Ascending aorta (tissue), 2 donors: ENCODE measurements at places on chromosomes 2 and 18.
A peak's percentile ranks its signal among the peaks of the same experiment; 100 is the strongest.

- no peak for DNase-seq
Observed at GRCh38 chr2:39550701-39551285, 113.7 kb upstream of the MAP4K3 start.

DNA sequence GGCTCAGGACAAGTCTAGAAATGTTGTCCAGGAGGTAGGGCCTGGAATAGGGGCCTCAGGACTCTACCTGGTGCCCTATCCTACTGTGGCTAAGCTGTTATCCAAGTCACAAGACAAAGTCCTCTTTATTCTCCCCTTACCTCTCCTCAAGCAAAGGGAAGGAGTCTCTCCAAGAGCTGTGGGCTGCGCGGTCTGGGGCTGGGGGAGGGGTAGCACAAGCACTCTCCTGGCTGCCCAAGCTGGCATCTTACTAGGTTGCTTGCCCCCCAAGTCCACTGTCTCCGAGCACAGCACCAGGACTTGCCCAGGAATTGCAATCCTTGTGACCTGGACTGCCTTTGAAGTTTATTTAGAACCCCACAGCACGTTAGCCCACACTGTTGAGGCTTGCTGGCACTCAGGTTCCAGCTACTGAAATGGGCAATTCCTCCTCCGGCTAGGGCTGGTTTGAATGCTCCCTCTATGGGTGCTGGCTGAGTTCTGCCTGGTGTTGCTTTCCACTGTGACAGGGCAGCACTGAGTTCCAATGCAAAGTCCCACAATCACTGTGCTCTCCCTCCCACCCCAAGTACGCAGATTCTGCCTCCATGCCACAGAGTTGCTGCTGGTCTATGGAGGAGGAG, 18.5 kb downstream of the DHRS9 start:
- DNase-seq, result no peak

DNA sequence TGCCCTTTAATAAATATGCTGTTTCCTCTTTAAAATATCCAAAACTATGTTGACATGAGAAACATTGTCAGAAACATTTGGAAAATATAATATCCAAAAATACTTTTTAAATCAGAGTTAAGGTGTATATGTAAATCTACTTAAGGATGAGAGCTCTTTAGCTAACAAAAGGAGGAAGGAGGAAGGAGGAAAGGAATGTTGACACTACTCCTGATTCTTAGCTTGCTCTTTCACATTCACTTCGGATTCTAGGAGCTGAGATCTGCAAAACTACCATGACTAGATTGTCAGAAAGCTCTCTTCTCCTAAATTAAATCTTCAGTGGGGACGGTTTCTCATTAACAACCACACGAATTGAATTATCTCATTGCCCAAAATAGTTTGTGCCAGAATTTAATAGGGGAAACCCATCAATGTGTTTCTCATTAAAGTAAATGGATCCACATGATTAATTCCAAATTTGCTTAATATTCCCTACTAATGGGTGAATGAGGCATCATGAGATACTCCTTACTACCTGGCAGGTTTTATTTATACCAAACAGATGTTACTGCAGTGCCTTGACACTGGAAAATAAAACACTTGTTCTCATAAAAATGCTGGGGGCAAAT, 509.1 kb downstream of the MBD2 start:
- DNase-seq, result no peak

DNA sequence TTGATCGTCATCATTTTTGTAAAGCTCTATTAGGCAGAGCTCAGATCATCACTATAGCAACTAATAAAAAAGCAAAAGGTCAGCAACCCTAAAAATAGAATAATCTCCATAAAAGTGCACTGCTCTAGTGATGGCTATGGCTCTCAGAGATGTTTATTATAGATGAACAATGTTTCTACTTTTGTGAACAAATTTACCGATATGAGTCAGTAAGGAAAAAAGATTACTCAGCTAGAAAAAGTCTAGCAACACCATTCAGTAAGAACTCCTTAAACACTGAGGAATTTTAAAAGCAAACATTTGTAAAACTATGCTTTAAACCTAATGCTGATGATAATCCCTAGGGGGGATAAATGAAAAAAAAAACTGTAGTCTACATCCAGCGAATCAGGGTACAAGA, 69.6 kb downstream of the ACVR1C start:
- no peak for DNase-seq

GRCh38 chr2:224777559-224777930, 61.4 kb upstream of the CCDC195 start:
- DNase-seq, result no peak

DNA sequence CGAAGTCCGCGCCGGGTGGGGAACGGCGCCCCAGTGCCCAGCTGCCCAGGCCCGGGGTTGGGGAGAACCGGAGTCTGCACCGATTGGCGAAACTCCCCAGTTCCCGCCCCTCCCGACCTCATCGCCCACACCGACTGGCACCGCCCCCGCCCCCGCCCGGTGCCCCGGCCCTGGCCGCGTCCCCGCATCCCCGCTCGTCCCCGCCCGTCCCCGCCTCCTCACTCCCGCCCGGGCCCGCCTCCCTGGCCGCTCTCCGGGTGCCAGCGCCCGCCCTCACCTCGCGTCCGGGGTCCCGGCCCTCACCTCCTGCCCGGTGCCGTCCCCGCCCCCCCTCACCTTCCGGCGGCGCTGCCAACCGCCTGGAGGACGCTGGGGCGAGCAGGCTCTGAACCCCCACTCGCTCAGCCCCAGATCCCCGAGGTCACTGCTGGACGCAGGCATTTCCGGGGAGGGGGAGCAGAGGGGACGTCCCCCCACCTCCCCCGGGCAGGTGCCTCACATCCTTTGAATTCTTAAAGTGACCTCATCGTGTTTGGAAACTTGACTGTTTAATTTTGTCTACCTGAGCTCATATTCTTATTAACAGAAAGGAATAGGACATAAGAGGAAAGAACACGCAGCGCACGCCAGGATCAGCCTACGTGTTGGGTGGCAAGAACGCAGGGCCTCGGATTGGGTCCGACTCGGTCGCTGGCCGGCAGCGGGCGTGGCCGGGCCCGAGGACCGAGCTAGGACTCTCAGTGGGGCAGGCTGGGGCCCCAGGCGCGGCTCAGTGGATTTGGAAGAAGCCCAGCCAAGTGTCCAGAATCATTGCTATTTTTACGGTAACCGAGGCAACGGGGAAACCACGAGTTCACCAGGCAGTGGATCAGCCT, at the start of gene FAM110C:
Gene FAM110C, minus strand, starts transcription at position 35 of the 875 bp plus-strand sequence. CDS start 120 bp downstream, outside the sequence.
- peak; percentile 23 for DNase-seq

DNA sequence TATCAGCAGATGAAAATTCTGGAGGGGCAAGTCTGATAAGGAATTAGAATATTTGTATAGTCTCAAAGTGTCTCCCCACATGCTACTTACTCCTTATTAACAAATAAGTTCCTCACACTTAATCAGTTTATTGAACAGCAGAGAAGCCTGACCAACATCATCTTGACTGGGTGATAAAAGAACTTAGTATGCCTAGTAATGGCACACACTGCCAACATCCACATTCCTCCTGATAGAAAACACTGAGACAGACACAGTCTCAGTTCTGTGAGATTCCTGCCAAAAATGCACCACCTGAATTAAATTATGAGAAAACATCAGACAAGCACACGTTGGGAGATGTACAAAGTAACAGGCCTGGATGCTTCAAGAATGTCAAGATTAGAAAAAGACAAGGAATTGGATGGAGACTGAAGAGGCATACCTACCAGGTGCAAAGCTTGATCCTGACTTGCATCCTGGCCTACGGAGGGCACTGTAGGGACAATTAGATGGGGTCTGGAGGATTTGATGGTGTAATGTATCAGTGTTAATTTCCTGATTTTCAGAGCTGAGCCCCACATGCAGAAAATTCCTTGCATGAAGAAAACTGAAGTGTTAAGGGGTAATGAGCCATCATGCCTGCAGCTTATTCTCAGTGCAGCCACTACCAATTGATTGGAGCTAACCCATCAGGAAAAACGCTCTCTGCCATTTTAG, 200.4 kb upstream of the SH3BP4 start:
- no peak for DNase-seq

DNA sequence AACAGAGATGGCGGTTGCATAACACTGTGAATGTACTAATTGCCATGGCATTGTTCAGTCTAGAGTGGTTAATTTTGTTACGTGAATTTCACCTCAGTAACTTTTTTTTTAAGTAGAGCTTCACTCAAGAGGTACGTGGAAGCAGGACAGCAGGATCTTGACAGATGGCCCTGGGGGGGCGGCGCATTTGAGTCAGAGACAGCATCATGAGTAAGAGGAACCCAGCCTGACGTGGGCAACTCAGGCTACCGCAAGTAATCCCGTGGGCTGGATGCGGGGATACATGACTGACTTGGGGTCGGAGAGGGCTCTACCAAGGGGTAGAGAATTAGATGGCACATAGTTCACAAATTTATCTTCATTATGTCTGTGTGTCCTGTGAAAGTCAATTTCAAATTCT, 38.1 kb upstream of the DAPL1 start:
- no peak for DNase-seq

- DNase-seq, result no peak
Observed at GRCh38 chr18:58527952-58528287, 101.0 kb downstream of the ALPK2 start.

- no peak for DNase-seq
Observed at GRCh38 chr18:9688036-9688741, 19.9 kb upstream of the RAB31 start.

DNA sequence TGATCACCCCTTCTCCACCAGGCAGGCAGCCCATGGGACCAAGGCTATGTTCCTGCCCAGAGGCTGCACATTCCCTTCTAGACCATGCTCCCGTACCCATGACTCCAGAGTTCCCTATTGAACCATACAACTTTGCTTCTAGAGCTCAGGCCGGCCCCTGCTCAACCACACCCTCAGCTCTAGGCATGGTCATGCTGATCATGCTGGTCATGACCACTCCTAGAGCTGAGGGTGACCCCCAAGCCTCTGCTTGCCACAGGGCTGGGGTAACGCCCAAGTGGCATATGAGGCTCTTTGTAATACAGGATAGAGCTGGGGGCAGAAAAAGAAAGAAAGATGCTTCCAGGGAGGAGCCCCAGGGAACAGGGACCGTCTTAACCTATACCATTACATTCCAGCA, 301.8 kb downstream of the SP3 start:
- no peak for DNase-seq

- DNase-seq, result no peak
Observed at GRCh38 chr18:31268985-31269406, 49.0 kb upstream of the DSG1 start.

DNA sequence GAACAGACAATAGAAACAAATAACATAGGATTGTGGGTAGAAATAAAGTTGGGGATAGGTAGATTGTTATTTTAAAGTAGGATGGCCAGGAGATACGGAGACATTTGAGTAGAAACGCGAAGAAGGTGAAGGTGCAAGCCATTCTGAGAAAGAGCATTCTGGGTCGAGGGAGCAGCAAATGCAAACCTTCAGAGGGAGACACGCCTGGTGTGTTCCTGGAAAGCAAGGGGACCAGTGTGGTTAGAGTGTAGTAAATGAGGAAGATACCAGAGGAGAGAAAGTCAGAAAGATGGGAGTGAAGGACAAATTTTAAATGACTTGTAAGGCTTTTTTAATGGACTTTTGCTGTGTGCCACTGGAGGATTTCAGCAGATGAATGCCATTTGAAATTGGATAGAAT, 1.7 kb downstream of the CYP20A1 start:
- DNase-seq, result no peak

DNA sequence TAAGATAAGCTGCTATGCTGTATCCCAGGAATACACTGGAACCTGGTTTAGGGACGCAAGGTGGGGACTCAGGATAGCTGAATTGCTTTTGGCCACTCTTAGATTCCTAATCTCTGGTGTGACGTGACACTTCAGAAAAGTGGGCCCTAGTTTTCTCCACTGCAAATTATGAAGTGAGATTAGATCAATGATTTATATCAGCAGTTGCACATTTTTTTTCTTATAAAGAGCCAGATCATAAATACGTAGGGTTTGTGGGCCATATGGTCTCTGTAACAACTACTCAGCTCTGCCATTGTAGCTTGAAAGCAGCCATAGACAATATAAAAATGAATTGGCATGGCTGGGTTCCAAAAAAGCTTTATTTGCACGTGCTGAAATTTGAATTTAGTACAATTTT, 85.4 kb upstream of the CPO start:
- DNase-seq, result no peak
